ENCODE measurements at places on chromosomes 1 and 21.
A peak's percentile ranks its signal among the peaks of the same experiment; 100 is the strongest.

DNA sequence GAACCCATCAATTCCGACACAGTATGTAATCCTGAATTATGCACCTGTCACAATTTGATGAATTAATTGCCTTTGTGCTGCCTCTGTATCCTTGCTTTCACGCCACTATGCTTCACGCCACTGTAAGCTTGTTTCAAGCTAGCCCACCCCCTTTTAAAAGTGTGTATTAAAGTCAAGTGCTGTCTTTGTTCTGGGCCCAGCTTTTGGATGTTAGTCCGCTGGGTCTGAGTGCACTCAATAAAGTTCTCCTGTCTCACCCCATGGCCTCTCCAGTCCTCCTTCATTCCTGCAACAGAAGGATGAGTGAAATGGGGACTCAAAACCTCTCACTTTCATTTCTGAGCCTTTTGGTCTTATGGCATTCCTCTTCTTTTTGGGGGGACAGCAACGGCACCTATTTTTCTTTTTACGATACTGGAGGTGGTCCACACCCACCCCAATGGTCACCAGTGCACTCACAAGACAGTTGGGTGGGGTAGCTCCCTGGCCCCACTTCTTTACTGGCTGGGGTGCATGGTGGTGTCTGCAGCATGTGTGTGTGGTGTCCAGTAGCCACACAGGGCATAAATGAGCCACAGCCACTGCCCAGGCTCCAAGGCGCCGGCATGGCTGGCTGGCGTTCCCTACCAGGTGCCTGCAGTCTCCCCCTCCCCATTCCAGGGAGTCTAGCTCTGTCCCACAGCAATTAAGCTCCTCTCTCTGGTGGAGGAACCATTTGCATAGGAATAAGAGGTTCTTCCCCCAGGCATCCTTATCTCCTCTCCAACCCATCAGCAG lies 1.8 kb downstream of the THEM4 start:
- no peak for DNase-seq

DNA sequence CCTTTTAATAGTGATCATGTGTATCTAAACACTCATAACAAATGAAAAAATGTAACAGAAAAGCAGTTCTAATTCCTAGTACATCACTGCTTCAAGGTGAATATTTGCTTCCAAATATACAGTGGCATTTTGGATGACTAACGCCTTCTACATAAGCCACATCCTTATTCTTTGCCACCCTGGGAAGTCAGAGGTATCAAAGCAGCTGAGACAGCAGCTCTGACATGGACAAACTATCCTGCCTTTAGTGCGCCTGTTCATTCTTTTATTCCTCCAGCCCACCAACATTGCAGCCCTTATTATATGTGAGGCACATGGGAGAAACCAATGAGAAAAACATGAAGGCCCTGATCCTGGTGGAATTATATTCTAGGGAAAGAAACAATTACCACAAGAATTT lies 183.0 kb downstream of the APP start:
- no peak for DNase-seq

GRCh38 chr1:171646249-171646560 lies 6.3 kb downstream of the MYOC start:
- DNase-seq, result no peak

GRCh38 chr1:60413091-60413490 lies 339.5 kb upstream of the C1orf87 start:
- DNase-seq, result no peak

- no peak for DNase-seq
These were observed 374.9 kb upstream of the BRINP3 start for GRCh38 chr1:190852611-190853010.

DNA sequence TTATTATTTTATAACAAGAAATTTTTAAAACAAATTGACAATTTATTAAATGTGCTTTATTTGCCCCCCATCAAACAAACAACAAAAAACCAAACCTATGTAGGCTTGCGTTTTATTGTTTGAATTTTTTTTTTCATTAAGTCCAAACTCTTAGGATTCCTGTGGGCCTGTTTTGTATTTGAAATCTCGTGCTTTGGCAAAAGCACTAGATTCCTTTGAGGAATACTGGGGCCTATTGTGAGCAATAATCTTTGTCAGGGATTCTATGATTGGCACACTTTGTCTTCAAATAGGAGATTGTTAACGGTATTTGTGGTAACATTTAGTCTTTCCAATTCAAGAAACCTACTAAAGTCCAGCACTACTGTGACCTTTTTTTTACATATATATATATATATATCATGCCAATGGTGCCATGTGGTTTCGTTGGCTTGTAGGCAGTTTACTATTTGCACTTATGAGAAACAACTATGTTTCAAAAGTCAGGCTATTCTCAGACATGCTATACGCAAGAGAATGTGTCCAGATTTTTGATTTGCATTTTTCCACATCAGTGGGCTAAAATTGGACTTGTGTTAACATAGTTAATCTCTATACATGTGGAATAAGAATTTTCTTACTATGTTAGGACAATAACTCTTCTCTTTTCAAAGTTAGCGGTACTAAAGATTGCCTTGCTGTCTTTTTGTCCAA lies 70.4 kb upstream of the GREM2 start:
- DNase-seq, result no peak

DNA sequence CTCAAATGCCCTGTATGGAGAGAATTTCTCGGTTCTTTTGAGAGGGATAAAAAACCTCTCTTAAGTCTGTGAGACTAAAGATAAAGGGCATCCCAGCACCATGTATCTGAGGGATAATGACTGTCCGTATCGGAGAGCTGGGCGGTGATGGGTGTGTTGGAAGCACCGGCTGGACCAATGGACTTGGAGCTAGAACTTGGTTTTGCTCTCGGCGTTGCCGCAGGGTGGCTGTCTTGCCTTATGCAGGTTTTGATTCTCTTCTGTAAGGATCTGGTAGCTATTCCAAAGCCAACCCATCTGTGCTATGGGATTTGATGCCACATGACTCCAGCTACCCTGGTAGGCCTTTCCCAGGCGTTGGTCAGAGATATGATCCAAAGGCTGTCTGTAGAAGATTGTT lies 348.8 kb downstream of the KIF26B start:
- DNase-seq, result no peak

DNA sequence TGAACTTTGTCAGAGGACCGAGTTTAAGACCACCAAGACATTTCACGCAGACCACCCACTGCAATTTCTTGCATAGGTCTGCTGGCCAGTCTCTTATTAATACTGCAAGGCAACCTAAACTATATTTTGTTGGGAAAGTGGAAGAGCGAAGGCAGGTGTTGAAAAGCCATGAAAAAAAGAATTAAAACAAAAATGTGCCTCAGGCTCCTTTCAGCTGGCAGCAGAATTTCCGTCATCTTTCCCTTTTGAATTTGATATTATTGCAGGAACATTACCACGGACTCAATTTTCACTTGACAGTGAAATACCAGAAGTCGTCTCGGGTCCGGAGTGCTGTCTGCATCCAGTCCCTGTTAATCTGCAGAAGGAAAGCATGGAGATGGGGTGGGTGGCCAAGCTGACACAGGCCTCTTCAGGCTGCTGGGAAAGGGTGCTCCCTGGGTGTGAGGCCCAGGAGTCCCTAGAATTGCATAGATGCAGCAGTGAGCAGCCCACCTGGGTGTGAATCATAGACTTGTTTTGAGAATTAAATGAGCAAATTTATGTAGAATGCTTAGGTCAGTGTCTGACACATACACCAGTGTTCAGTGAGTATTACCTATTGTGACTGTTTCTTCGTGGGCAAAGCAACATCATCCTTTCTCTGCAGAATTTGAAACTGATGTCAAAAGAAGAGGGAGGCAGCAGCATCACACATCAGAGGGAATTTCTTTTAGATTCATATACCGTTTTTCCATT lies 150.7 kb downstream of the PBX1 start:
- DNase-seq, result no peak

DNA sequence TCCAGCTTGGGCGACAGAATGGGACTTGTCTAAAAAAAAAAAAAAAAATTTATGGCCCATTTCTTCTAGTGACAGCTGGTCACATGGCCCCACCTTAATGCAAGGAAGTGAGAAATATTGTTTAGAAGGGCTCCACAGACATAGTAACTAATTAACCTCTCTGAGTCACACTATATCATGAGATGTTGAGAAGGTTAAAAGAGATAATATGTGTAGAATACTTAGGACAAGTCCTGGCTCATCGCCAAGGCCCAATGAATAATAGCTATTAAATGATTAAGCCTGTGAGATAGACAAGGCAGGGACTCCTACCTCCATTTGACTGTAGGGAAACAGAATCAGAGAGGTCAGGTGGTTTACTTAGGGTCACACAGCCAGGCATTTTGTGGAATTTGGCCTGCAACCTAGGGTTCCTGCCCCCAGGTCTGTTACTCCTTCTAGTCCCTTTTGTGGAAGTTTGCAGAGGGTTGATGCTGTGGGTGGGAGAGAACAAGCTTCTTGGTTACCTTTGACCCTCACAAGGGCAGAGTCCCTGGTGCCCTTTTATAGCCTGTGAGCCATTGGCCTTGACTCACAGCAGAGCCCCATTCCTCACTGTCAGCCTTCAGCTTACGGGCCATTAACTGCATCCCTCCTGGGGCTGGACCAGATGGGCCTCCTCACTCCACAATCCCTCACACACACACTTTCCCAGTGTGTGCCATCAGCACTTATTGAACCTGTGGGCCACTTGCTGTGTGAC lies 48.5 kb downstream of the OPRD1 start:
- DNase-seq, result no peak

GRCh38 chr1:180926164-180926981 lies 13.7 kb downstream of the KIAA1614 start:
- DNase-seq, result peak; percentile 77

DNA sequence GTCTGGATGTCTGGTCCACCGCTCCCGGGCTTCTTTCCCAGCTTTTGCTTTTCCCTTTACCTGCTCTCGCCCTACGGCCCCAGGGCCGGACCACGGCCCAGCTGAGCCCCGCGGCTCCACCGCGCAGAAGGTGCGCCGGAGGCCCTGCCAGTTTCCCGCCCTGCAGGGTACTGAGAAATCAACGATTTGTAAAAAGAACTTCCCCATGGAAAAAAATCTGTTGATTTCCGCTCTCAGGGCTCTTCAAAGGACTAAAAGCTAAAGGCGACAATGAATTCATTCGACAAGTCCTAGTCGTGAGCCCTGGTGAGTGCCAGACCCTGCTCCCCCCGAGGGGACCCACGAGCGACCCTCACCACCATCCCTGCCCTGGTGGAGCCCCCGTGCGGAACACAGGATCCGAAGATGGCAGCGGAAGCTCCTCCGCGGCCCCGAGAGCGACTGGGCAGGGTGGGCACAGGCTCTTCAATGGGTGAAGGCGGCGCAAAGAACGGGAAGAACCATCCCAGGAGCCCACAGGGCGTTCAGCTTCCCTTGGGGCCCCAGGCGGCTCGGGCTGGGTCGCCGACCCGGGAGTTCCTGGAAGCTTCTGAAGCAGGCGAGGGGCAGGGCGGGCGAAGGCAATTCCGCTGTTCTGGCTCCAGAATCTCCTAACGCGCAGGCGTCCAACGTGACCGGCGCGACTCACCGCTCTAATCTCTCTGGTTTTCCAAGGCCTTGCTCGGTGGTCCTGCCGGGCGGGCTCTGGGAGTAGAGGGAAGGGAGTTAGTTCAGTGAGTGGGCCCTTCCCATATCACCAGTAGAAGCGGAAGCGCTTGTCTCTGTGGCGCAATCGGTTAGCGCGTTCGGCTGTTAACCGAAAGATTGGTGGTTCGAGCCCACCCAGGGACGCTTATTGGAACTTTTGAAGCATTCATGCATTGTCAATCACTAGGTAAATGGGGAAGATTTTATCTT lies 6.6 kb upstream of the RNU1-2 start:
- no peak for DNase-seq

GRCh38 chr1:175287377-175287776 lies 94.8 kb upstream of the KIAA0040 start:
- no peak for DNase-seq

DNA sequence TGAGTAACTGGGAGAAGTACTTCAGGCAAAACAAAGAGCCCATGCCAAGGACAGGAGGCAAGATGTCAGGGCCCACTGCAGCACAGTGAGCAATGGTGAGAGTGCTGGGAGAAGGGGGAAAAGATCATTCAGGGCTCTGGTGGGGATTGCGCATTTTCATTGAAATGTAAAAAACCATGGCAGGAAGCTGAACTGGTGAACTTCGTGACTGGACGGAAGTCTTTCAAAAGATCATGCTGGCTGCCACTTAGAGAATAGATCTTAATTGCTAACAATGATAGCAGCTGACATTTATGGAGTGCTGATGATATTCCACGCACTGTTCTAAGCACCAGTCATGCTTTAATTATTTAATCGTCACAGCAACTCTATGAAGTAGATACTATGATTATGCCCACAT lies 107.0 kb downstream of the TGFBR3 start:
- DNase-seq, result no peak

- peak; percentile 36 for DNase-seq
These were observed 195.0 kb upstream of the OLFM3 start for GRCh38 chr1:102191723-102192122.

- DNase-seq, result no peak
These were observed 67.6 kb upstream of the HMCN1 start for GRCh38 chr1:185666582-185666981.

GRCh38 chr1:9249534-9250410 lies 15.2 kb downstream of the H6PD start:
- DNase-seq, result peak; percentile 16

DNA sequence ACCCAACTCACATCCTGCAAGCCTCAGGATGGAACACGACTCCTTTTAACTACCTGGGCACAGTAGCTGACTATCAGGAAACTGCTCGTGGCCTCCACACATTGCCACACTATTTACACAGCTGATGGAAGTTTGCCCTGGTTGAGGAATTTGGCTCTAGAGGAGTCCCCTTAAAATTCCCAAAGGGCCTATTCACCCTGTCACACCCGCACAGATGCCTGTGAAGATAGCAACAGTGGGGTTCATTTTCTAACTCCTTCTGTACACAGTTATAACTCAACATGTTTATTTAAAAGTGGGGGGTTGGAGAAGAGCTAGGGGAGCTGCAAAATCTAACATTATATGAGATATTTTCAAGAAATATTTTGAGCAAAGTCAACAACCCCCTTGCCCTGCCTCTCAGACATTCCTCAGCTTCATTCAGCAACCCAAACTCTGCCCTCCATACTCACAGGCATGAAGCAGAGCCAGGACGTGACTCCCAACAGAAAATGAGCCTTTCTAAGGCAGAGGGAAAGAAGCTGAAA lies 35.8 kb upstream of the CCN1 start:
- no peak for DNase-seq

- no peak for DNase-seq
These were observed 407.6 kb upstream of the VAMP3 start for GRCh38 chr1:7363450-7363849.

GRCh38 chr1:79982211-79982610 lies 975.7 kb upstream of the ADGRL4 start:
- no peak for DNase-seq

GRCh38 chr1:116951200-116951935 lies 41.7 kb downstream of the PTGFRN start:
- DNase-seq, result no peak

DNA sequence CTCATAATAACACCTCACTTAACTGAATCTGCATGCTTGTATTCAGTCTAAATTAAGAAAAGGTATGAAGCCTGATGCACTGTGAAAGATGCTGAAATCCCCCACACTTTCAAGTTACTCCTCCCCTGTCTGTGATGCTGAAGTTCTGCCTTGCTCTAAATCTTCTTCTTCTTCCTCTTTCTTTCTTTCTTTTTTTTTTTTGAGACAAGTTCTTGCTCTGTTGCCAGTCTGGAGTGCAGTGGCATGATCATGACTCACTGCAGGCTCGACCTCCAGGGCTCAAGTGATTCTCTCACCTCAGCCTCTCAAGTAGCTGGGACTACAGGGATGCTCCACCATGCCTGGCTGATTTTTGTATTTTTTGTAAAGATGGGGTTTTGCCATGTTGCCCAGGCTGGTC lies 231.0 kb upstream of the B3GALT2 start:
- DNase-seq, result no peak

GRCh38 chr1:207102146-207102545 lies 1.9 kb upstream of the C4BPA start:
- DNase-seq, result no peak

- DNase-seq, result no peak
These were observed 142.6 kb downstream of the DENND1B start for GRCh38 chr1:197632651-197633050.

Measured in GDM1 (cell line).